ENCODE measurements at places on chromosomes 7 and 10. TPM values are rescaled to one million over a fixed set of nuclear protein-coding genes. Genes with fewer than 3 reads are reported as not detected.

- no peak for DNase-seq
Measured at GRCh38 chr10:58797356-58797755, 284.7 kb downstream of the BICC1 start.

GRCh38 chr7:147578196-147578595 lies 1012.4 kb upstream of the C7orf33 start:
- DNase-seq: no peak

GRCh38 chr7:35905555-35905954 lies 104.7 kb downstream of the SEPTIN7 start:
- DNase-seq: no peak

DNA sequence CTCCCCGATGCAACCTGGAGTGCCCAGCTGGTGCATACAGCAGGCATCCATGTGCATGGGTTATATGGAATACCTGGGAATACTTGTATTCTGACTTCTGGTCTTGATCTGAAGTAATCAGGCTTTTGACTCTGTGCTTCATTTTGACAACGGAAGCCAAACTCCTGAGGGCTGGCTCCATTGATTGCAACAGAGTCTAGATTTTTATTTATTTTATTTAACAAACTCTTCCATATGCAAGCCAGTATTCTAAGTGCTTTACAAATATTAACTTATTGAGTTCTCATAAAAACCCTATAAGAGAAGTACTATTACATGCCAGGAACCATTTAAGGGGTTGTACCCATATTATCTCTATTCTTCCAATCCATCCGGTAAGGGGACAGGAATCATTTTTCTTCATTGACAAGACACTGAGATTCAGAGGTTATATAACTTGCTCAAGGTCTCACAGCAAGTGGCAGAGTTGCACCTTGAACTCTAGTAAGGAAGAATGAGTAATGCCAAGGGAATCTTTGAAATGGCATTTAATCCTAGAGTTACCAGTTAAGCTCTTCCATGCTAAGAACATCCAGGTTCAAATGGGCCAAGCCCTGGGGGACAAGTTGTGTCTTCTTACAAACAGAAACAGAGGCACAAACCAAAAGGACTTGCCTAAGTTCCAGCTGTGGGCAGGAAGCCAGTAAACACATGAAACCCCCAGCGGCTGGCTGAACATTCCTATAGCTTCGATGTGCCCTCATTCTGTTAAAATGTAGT lies 241.0 kb downstream of the WDR11 start:
- no peak for DNase-seq

- DNase-seq: no peak
Measured at GRCh38 chr10:24947304-24948097, 4.9 kb downstream of the PRTFDC1 start.

GRCh38 chr10:131938681-131939080 lies 37.9 kb downstream of the PPP2R2D start:
- DNase-seq: no peak

DNA sequence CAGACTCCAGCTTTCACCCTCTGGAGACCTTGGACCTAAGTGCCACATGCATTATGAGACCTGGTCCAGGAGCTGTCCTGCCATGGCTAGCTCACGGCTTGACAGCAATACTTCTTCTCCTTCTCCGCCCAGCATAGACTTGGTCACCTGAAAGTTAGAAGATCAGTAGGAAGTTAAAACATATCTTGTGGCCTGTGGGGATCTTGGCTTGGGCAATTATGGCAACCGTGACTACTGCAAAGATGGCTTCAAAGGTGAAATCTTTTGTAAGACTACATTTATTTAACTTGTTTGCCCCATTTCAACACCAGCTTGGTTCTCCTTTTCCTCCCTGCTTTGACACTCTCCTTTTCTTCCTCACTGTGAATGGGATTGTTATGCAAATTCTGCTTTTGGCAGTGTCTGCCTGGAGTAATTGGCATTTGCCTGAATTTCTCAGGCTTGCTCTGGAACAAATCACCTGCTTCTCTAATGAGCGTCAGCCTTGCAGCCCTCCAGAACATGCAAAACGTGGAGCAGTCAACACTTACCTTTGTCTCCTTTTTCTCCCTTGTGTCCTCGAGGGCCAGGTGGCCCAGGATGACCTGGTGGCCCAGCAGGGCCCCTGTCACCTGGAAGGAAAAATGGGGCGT lies 53.4 kb downstream of the COL17A1 start:
- DNase-seq: no peak

DNA sequence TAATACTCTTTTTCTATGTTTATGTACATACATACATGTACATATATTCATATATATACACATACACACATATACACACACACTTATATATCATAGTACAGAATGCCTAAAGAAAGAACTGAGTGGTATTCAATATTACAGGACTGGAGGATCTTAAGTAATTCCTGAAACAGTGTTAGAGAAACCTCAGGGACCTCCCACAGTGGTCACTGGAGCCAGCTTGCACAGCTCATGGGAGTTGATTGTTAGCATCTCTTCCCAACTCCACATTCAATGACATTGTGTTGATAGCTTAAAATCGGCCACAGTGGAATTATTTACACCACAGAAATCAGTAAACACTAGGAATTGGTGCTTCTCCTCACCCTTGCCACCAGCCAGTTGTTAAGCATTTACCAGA lies 6.0 kb downstream of the LRRC17 start:
- no peak for DNase-seq

- DNase-seq: peak; percentile 33
Measured at GRCh38 chr10:108544500-108545120, 1378.7 kb downstream of the XPNPEP1 start.

GRCh38 chr10:103649654-103650423 lies 156.3 kb downstream of the NEURL1 start:
- no peak for DNase-seq

- no peak for DNase-seq
Measured at GRCh38 chr7:9453521-9453920, 1020.1 kb downstream of the NXPH1 start.

DNA sequence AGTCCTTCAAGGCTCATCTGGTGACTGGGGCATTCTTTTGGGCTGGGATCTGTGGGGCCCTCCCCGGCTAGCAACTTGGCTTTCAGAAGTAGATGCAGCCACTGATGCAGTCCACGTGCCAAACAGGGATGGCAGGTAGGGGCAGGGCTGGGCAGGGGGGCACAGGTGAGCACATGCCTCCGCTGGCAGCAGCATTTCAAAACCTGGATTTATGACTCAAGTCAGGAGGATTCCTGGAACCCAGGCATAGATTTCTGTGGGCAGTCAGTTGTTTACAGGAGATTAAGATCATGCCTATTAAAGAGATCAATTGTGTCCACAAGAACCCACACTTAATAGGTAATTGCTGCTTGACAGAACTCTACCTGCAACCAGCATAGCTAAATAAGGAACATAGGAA lies 839 bp upstream of the HABP2 start:
- no peak for DNase-seq

DNA sequence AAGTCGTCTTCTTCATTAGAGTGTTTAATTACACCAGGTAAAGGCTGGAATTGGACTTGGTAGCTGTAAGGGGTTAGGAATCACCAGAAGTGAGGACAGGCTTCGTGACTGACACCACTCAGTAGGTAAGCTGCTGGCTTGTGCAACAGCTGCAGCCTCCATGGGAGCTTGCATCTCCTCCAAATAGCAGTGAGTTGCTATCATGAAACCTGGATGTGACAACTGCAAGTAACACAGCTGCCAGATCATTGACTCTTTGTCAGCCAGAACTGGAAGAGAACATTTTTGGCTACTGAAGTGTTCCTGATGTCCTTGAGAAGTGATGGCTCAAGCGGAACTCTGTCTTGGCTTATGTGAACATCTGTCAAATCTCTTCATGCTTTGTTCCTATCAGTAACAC lies 64.1 kb upstream of the MSRB2 start:
- peak; percentile 21 for DNase-seq

GRCh38 chr10:5073659-5074058 lies 20.6 kb upstream of the AKR1C3 start:
- no peak for DNase-seq

DNA sequence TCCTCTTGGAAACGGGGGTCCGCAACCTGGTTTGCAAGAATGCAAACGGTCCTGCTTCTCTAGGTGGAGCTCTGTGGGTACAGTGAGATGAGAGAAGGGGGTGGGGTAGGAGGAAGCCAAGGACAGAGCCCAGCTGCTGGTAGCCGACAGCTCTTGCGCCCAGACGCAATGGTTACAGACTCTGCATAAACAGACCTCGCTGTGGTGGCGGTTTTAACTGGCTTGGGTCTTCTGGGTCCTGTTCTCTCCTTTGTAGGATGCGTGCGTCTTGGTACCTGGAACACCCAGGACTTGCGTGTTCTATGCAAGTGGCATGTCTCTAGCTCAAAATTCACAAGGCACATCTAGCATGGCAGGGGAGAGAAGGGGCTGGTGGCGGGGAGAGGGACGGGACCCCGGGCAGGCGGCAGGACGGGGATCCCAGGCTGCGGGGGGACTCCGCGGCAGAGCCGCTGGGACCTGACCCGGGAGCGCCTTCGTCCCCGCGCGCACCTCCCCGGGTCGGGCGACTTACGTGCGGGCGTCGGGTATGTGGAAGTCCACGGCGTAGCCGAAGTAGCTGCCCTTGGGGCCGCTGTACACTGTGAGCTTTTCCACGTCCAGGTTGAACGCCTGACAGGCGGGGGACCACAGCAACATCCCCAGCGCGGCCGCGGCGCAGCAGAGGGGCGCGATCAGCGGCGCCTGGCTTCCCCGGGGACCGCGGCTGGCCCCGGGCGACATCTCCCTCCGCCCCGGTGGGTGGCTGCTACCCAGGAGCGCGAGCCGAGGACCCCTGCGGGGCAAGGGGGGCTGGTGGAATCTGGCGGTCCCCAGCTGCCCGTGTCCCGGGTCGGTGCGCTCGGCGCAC lies 448 bp downstream of the ITGA8 start:
- no peak for DNase-seq

DNA sequence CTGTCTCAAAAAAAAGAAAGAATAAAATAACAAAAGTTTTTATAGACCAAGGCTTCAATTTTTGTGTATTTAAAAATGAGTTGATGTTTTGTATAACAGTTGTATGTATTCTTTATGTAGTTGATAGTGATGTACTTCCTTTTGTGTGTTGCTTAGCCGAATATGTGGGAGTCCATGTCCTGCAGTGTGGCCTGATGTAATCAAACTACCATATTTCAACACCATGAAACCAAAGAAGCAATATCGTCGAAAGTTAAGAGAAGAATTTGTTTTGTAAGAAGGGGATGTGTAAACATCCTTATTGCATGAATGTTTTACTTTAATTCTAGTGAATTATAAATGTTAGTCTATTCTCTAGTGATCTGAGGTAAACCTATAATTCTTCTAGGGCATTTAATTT lies 56.6 kb downstream of the MPLKIP start:
- DNase-seq: no peak

- no peak for DNase-seq
Measured at GRCh38 chr7:1671594-1672451, 1.7 kb downstream of the ELFN1 start.

- DNase-seq: no peak
Measured at GRCh38 chr10:97937928-97938327, 88.3 kb downstream of the GOLGA7B start.

- DNase-seq: no peak
Measured at GRCh38 chr10:43354879-43355380, 16.5 kb upstream of the FXYD4 start.

GRCh38 chr7:70923181-70923845 lies 208.6 kb upstream of the GALNT17 start:
- DNase-seq: no peak

GRCh38 chr7:134885967-134886352 lies 100.3 kb upstream of the AGBL3 start:
- no peak for DNase-seq

The SEMA4G gene
- 0.52 TPM for total RNA-seq

The PDE6C gene
- not detected for total RNA-seq

The DYNC1I1 gene
- 38.8 TPM for total RNA-seq

The VCL gene
- total RNA-seq: 227 TPM

The DGKB gene
- total RNA-seq: 0.30 TPM

The GIMAP6 gene
- 24.3 TPM for total RNA-seq

The C10orf90 gene
- total RNA-seq: not detected

The PFKP gene
- total RNA-seq: 206 TPM
